ENCODE measurements at places on chromosomes 1 and 21.
A peak's percentile ranks its signal among the peaks of the same experiment; 100 is the strongest.

- peak; percentile 55 for DNase-seq
These were observed 18.0 kb downstream of the SERTAD4 start for GRCh38 chr1:210250665-210250997.

DNA sequence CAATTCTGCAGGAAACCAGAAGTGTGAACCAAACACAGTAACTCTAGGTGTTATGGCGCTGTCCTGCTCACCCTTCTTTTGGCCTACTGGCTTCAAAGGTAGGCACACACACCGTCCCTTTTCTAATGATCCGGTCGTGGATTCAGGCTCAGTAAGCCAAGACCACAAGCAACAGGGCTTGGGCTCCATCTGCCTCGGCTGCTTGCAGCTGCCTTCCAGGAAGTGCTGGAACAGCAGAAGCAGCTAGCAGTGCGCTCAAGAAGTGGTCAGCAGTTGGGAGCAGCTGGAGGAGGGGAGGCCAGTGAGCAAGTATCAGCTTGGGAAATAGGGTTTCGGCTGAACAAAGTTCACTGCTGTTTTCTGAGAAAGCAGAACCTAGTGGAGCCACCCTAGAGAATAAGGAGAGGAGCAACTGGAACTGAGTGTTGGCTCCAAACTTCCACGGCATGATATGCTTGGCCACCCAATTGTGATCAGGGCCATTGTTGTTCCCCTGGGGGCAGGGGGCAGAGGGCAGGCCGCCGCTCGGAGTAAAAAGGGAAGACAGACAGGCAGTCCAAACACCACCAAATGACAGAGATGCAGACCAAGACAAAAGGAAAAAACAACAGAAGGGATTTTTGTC lies 173.4 kb downstream of the TOMM20 start:
- DNase-seq, result peak; percentile 86

DNA sequence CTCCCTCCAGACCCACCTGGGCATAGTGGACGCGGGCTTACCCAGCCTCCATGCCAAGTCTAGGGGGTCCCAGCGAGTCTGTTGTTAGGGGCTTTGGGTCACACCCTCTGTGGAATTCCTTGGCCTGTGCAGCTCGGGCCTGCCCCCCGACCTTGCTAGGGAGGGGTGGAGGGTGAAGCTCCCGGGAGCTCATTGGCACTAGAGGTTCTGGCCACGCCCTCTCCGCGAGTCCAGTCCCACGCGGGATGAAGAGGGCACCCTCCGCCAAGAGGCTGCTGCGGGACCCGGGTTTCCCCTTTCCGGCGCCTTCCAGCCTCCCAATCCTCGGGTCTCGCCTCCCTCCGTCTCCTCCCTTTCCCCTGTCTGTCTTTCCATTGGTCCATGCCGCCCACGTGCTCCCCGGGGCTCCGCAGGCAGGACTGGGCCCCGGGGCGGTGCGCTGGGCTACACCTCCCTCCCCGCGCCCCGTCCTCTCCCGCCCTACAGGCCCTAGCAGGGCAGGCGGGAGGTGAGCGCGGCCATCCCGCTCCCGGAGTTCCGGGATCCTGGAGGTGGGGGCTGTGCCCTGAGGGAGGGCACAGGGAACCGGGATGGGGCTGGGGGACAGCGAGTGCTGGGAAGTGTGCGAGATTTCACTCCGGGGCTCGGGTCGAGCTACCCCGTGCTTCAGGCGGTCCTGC lies 3.5 kb downstream of the RUSC1 start:
- DNase-seq, result peak; percentile 95

GRCh38 chr1:218878369-218878768 lies 295.3 kb upstream of the LYPLAL1 start:
- no peak for DNase-seq

DNA sequence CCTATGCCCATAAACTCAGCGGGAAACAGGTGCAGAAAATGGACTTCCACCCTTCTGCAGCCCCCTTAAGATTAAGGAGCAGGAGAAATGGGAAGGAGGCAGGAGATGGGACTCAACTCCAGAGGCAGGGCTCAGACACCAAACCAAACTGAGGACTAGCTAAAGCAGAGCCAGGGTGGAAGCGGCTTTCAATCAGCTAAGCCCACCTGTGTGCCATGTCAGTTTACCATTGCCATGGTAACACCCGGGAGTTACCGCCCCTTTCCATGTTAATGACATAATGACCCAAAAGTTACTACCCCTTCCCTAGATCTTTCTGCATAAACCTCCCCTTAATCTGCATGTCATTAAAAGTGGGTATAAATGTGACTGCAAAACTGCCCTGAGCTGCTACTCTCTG lies 653.5 kb downstream of the PTPRU start:
- no peak for DNase-seq

DNA sequence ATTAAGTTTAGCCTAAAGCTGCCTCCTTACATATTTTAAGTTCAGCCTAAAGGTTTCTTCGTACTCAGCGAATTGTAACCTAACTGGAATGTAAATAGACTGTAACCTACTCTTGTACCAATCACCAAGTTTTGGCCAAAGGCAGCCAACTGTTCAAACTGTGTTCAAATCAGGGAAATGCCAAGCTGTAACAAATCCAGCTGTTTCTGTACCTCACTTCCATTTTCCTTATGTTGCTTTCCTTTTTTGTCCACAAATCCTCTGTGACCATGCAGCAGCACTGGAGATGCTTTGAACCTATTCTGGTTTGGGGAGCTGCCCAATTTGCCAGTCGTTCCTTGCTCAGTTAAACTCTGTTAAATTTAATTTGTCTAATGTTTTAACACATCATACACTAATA lies 3.2 kb upstream of the APOBEC4 start:
- no peak for DNase-seq

DNA sequence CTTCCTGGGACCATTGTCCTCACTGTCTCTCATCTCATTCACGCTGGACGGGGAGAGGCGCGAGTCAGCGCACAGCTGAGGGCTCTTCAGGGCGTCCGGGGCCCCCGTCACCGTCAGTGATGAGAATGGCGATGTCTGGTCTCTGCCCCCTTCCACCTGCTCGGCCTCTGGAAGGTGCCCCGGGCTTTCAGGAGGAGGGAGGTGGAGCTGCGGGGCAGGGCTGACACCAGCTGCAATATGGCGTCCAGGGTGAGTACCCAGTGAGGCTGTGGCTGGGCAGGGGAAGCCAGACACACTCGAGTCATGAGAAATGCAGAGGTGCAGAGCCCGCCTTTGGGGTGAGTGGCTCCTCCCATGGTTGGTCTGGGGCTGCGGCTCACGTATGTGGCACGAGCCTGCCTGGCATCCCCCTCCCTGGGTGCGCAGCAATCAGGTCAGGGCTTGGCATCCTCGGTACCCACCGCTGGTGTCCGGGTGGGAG lies 15.1 kb downstream of the MORN1 start:
- no peak for DNase-seq

- DNase-seq, result peak; percentile 86
These were observed 87.4 kb downstream of the UBR4 start for GRCh38 chr1:19122668-19123067.

All from stomach (tissue), 19 donors.